ENCODE measurements at places on chromosomes 2 and 18. TPM values are rescaled to one million over a fixed set of nuclear protein-coding genes. Genes with fewer than 3 reads are reported as not detected.

DNA sequence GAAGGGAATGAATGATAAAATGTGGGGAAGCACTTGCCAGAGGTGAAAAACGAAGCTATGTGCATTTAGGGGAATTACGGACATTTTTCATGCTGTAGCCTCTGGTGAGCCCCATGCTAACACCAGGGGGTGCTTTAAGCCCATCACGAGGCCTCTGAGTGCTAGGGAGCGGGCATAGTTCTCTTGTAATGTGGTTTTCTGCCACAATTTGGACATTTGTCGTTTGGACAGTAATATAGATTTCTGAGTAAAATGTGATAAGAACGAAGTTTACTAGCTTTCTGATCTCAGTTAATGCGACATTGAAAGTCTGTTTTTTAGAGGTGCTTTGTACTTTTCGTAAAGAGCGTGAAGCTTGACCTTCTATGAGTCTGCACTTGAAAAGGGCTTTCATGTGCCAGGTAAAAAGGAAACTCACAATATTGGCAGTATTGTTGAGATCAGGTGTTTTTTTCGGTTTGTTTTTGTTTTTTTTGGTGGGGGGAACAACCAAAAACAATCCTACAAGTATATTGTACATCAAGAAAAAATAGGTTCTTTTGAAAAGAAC lies 50.6 kb downstream of the TRAF3IP1 start:
- no peak for DNase-seq

DNA sequence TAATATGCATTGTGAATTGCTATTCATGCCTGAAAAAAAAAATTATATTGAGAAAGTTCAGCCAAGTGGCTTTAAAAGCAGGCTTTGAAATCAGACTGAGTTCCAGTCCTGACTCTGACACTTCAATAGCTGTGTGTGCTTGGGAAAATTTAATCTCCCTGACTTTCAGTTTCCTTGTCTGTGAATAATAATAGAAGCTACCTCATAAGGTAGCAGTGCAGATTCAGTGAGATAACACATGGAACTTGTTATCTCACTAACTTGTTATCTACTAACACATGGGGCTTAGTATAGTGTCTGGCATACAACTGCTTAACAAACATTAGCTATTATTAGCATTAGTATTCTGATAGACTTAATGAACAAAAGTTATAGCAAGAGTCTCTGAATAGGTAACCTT lies 14.9 kb downstream of the ALS2 start:
- DNase-seq: no peak

The KLF7 gene
- 22.9 TPM for total RNA-seq

The GNLY gene
- total RNA-seq: 27.5 TPM

DNA sequence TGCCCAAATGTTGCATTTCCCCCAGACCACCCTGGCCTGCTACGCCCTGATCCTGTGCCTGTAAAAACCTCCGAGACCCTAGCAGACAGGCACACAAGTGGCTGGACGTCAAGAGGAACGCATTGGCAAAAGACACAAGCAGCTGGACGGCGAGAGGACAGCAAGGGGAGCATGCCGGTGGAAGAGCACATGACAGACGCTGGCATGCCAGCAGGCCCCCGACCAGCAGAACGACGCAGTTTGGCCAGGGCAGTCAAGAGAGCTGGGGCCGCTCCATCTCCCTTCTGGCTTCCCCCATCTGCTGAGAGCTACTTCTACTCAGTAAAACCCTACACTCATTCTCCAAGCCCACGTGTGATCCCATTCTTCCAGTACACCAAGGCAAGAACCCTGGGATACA lies 42.1 kb downstream of the SAP130 start:
- DNase-seq: no peak

- DNase-seq: no peak
These were observed 1322.0 kb downstream of the LRP1B start for GRCh38 chr2:140808820-140809219.

DNA sequence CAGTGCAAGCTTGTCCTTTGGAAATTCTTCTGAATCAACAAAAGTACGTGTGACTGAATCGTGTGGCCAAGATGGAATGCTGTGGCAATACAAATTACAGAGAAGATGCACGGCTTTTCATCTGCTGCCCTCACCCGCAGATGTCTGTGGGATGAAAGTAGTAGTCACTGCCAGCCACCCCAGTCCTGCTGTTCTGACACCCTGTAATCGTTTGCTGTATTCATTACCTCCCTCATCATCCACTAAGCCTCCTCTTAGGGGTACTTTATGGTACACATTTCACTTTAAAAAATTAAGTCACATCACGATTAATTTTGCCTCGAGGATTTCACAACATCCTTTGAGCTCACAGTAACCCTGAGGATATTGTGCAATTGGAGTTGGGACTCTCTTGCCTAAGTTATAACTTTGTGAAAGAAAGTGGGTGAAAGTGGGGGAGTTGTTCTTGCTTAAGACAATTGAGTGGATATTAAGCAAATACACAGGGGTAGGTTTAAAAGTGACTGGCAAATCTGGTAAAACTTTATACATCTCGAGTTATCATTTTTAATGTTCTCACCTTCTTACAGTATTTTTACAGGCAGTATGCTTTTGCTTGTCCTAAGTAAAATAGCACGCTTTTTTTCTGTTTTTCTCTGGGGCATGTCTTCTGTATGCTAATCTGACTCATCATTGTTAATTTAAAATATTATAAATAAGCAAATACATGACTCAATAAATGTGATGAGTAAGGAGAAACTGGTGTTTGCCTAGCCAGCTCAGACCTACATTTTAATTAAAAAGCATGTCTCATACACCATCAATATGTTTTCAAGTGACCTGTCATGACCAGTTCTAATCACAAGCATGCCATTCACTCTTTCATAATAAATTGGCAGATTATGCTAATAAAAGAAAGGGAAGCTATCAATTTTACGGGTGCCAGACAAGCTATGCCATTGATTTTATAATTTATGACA lies 680.9 kb downstream of the IRS1 start:
- DNase-seq: no peak

DNA sequence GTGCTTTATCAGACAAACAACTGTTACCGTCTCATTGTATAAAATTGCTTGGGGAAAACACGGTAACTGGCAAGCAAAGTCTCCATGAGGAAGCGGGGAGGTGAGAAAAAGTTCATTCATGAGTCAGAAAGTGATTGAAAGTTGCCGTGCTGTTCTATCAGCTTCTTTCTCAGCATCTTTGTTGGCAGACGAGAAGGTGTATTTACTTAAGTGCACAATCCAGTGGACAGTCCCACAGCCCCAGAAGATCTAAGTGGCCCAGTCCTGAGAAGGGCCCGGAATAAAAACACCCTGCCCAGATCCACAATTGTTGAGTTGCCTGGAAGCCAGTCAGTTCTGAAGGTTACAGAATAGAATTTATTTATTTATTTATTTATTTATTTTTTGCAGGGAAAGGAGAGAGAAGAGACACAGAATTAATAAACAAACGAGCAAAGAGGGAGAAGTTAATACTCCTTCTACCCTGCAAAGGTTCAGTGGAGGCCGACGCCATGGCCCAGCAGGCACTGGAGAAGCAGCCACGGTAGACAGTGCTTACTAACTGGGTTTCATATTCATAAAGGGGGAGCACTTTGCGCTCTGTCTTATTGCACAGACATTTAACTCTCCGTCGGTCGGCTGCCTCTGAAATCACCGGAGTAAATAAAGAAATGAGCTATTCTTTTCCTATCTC lies 676.0 kb upstream of the SALL3 start:
- DNase-seq: no peak

The PRSS56 gene
- total RNA-seq: not detected

DNA sequence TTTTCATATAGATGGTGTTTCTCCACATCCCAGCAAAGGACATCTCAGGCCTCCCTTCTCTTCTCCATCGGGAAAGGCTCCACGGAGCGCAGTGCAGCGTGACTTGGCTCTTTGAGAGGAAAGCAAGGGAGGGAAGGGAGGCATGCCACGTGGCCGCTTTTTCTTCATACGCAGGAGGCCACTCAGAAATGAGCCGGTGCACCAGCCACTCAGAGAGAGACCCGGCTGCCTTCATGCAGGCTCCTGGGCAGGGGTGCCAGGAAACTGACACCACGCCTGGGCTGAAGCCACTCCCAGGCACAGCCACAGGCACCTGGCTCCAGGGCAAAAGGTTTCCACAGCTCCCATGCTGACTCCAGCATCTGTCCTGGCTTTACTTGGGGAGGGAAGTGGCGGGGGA lies 11.1 kb upstream of the LOXHD1 start:
- no peak for DNase-seq

Measured in activated naive CD8-positive, alpha-beta T cell treated with anti-CD3 and anti-CD28 coated beads, Interleukin-2, amount 10 ng/mL, durations not matched to agents 7 days and 5 days (primary cell).